Stimulated activated CD4-positive, alpha-beta T cell treated with anti-CD3 and anti-CD28 coated beads, Interleukin-1b, Interleukin-23, amount 100 ng/mL, for 24 hours (primary cell): ENCODE measurements at places on chromosomes 16 and 17.
A peak's percentile ranks its signal among the peaks of the same experiment; 100 is the strongest.

- DNase-seq = no peak
Observed at GRCh38 chr17:77474292-77474988, 333.7 kb downstream of the SEC14L1 start.

DNA sequence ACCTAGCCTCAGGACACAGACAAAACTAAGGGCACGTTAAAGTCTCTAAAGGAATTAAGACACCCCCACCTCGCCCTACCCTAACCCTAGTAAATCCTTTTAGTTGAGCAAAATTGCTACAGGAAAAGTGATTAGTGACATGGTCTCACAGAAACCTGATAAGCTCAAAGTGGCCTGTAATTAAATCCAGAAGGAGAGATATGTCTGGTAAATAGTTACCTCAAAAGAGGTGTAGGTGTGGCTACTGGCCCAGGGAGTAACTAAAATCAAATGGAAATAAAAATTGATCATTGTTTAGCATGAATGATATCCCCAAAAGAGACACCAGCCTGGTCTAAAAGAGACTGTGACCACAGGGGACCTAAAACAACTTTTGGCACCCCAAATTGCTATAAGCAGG is 168.3 kb downstream of the SLC39A11 start:
- no peak for DNase-seq

DNA sequence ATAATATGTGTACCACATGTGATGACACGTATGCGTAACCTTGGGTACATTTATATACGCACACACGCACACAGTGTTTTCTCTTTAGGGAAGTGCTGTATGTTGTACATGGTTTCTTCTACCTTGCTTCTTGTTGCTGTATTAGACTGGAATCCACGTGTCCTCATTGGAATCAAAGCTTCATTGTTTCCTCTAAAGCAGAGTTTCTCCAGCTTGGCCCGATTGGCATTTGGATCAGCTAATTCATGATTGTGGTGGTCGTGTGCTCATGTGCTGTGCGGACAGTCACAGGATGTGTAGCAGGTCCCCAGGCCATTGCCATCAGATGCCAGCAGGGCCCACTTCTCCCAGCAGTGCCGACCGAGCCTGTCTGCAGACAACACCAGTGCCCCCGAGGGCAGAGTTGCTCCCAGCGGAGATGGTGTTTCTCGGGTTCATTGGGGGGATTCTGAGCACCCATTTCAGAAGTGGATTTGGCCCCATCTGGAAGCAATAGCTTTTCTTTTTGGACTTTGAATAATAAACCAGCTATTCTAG is 148.4 kb downstream of the RPTOR start:
- no peak for DNase-seq

- DNase-seq = no peak
Observed at GRCh38 chr16:87747626-87748414, 18.0 kb downstream of the KLHDC4 start.

- DNase-seq = peak; percentile 46
Observed at GRCh38 chr17:49260011-49260816, 29.6 kb upstream of the PHOSPHO1 start.

- DNase-seq = no peak
Observed at GRCh38 chr17:44564429-44564828, 7.1 kb downstream of the FZD2 start.

DNA sequence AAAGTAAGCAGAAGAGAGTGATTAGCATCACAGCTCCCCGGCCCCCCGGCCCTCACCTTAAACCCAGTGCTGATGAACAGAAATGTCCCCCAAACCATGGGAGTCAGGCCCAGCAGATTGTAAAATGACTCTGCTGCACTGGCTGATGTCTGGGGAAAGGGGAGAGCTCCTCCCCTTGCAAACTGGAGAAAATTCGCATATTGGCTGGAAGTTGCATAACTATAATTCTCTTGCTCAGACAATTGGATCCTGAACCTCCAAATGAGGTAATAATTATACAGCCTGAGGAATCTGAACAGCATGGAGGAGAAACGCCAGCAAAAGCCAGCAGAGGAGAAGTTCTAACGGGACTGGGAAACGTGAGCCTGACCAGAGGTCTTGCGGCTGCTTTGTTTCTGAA is 109.7 kb downstream of the C16orf95 start:
- no peak for DNase-seq

DNA sequence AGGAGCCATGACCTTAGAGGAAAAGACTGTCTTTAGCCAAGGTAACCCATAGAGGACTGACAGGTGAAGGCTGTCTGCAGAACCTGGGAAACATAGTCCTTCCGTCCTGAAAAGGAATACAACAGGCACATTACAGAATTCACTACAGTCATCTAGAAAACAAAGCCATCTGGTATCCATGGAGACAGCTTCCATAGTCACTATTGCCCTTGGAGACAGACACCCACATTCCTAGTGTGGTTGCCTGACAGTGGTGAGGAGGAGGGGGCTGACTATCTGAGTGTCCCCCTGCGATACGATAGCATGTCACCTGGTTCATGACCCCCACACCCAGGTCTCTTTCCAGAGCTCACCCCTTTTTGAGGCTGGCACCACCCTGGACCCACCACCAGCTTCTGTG is 254.7 kb downstream of the CDH13 start:
- DNase-seq = no peak

- no peak for DNase-seq
Observed at GRCh38 chr17:55895112-55895759, 144.4 kb downstream of the PCTP start.

- no peak for DNase-seq
Observed at GRCh38 chr17:30524847-30525246, 47.6 kb downstream of the GOSR1 start.

DNA sequence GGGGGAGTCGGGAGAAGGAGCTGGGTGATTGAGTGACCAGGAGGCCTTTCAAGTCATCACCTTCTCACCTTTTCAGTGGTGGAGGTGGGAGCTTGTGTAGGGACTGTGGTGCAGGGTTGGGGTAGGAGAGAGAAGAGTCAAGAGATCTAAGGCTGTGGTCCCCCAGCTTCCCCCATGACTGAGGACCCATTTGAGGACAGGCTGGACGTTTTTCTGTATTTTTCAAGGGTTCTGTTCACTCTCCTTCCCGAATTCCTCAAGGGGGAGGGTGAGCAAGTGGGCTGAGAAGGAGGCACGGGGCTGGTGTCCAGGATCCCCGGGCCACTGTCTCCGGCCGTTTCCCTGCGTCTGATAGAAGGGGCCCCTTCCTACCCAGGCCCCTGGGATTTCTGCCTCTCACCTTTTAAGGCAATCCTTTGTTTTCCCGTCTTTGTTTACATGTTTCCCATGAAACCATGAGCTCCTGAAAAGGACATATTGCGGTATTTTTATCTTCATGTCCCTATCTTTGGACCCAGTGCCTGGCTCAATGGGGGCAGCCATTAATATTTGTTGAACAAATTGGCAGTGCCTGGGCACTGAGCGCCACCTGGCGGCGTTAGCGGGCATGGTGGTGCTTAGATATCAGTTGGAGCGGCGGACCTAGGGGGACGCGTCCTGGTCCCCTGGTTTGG is 9.2 kb upstream of the CD300A start:
- peak; percentile 40 for DNase-seq

GRCh38 chr16:11783319-11784037 is 13.6 kb downstream of the ZC3H7A start:
- no peak for DNase-seq

DNA sequence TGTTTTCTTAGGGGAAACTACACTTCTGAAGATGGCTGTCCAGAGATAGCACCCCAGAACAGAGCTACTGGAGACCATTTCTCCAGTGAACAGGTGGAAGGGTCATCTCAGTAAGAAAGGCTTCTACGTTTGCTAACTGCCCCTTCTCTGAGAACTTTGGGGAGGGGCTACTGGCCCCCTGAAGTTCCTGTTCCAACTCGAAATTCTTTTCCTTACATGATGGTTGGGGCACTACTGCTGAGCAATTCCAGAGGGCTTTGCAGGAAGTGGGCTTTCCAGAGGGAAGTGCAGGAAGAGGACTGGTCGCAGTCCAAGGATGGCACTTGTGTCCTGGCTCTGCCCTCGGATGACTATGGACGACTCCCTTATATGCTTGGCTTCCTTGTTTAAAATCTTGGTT is 31.2 kb downstream of the TOM1L2 start:
- DNase-seq = no peak

GRCh38 chr17:67183531-67183930 is 61.5 kb downstream of the HELZ start:
- DNase-seq = no peak

DNA sequence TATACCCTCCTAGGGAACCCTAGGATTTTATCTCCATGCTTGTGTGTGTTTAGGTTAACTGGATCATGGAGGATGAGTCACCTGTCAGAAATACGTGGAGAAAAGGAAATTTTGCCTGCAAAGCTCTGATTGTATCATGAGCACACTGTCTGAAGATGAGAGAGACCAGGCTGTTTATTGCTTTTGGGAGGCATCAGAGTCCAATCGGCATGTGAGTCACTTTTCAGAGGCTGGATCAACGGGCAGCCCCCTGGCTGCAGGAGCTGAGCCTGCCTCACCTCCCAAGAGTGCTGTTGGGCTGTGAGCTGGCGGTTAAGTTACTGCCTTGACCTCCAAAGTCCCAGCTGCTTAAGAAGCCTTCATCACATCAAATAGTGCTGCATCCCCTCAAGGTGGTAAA is 41.5 kb upstream of the MED9 start:
- no peak for DNase-seq

- no peak for DNase-seq
Observed at GRCh38 chr17:26809033-26809432, 484.9 kb upstream of the WSB1 start.

- no peak for DNase-seq
Observed at GRCh38 chr17:81417049-81417878, 22.0 kb downstream of the BAHCC1 start.

GRCh38 chr16:77724174-77724573 is 1.9 kb downstream of the NUDT7 start:
- no peak for DNase-seq

DNA sequence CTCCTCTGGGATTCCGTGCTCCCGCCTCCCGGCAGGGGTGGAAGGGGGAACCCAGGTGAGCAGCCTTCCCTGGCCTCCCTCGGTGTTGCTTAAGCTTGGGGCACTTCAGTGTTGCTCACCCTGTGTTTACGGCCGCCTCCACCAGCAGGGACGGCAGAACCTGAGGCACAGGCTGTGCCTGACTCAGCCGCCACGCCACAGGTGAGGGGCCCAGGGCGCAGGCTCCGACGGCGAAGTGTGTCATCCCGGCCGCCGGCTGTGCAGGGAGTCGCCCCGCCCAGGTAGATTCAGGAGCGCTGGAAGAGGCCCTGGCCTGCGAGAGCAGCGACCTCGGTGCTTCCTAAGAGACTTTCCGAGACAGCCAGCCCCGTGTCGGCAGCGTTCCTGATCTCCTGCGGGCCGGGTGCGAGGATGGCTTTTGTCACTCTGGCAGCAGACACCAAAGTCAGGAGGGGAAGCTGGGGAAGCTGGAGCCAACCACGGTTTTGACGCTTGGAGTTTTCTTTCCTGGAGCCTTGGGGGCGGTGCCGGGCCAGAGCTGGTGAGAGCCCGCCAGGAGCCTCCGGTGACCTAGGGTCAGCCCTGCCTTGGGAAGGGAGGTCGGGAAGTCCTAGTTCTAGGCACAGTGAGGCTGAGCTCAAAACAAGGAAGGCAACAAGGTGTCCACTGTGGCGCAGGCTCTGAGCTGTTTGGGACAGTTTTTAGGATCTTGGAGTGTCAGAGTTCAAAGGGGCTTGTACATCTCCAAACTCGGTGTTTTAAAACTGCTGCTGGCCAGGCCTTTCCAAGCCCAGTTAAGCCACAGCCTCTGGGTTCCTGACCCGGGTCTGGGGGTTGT is 2.1 kb downstream of the GSE1 start:
- peak; percentile 55 for DNase-seq

DNA sequence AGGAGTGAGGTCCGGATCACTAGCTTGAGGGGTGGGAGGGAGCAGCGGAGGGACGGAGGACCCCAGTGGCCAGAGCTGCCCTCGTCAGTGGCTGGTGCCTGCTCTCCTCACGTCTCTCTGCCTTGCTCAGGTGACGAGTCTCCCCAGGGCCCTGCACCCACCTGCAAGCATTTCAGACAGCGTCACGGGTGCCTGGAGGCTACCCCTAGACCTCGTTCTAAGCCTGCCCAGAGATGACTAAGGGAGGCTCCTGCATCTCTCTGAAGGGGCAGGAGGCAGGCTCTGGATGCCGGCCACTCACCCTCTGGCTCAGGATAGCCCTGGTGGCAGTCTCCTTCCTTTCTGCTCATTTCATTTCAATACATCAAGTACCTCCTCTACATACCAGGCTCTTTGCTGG is 68.8 kb downstream of the MRC2 start:
- DNase-seq = no peak

DNA sequence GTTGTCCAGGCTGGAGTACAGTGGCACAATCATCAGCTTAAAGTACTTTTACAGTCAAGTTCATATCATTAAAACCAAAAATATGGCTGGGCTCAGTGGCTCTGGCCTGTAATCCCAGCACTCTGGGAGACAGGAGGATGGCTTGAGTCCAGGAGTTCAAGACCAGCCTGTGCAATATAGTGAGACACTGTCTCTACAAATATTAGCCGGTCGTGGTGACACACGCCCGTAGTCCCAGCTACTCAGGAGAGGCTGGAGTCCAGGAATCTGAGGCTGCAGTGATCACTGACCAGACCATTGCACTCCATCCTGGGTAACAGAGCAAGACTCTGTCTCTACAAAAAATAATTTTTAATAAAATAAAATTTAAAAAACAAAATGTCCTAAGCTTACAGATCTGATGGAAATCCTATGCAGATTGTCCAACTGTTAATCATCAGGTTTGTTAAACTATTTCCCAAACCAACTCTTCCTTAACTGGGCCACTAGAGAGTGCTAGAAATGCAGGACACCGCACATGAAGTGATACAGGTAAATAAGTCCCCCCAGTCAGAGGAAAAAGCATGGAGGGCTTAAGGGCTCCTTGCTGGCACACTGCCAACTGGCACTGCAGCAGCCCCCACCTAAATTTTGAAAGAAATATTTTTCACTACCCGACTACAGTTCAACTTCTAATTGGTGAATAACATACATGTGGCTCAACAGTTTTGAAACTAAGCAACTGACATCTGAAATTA is 2.8 kb downstream of the USP22 start:
- no peak for DNase-seq

- no peak for DNase-seq
Observed at GRCh38 chr16:55392701-55393100, 68.7 kb downstream of the IRX6 start.

DNA sequence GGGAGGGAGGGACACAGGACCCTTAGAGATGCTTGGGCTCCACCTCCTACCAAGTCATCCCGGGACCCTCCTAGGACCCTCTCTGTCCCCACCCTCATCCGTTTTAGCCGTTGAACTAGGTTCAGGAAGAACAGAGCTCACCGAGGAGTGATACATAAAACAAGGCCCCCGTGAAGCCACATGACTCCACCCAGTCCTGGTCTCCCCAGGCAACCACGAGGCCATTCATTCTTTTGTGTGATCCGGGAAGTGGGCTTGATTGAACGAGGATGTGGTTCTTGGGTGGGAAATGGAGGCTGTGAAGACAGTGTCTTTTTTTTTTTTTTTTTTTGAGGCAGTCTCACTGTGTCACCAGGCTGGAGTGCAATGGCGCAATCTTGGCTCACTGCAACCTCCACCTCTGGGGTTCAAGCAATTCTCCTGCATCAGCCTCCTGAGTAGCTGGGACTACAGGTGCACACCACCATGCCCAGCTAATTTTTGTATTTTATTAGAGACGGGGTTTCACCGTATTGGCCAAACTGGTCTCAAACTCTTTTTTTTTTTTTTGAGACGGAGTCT is 14.8 kb downstream of the TRARG1 start:
- DNase-seq = peak; percentile 20

GRCh38 chr17:3795390-3796102 is 5.4 kb downstream of the ITGAE start:
- DNase-seq = no peak

- no peak for DNase-seq
Observed at GRCh38 chr17:15351925-15352324, 10.5 kb upstream of the TEKT3 start.

GRCh38 chr17:31444026-31444425 is 52.6 kb downstream of the RAB11FIP4 start:
- DNase-seq = no peak
